ENCODE measurements at places on chromosomes 5 and 9.

- no peak for DNase-seq
Observed at GRCh38 chr5:72154076-72154756, 46.9 kb downstream of the MAP1B start.

DNA sequence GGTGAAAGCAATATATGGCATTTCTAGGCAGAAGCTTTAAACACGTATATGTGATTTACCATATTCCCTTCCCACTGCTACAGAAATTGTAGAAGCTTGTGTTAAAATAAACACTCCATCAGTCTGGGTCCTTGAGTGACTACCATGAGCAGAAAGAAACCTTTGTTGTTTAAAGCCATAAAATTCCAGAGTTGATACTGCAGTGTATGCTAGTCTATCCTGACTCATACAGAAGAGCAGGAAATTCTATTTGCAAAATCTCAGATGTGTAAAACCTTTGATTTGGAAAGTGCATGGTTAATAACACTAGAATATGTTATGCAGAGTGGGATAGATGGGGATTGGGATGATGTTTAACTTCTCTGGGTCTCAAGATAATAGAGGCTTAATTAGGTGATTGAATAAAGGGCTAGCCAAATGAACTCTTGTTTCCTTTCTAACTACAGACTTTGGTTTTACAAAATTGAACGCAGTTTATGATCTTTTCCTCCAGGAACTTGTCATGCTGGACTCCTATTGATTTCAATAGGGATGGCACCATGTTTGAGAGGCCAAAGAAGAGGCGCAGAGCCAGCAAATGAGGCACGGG lies 282.7 kb upstream of the VLDLR start:
- no peak for DNase-seq

GRCh38 chr5:168613996-168614395 lies 34.8 kb upstream of the PANK3 start:
- DNase-seq = no peak

GRCh38 chr9:101711330-101711941 lies 27.0 kb downstream of the GRIN3A start:
- no peak for DNase-seq

- no peak for DNase-seq
Observed at GRCh38 chr5:80990527-80990926, 30.4 kb downstream of the RASGRF2 start.

DNA sequence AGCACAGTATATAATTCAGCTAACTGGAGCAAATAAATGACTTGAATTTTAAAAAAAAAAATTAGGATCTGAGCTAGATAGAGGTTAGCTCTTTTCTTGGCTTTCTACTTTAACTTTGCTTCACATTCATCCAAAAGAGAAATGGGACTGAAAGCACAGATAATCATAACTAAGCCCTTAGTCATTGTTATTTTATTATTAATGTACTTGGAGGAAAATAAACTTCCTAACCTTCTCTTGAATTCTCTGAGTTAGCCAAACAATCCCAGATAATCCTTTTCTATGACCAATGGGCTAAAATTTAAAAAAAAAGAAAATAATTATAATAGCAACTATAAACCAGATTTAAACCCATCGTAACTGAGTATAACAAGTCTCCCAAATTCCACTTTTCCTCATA lies 57.6 kb upstream of the RASA1 start:
- DNase-seq = no peak

- DNase-seq = no peak
Observed at GRCh38 chr9:35407846-35408245, 82.1 kb upstream of the RUSC2 start.

Measured in NCI-H226 (cell line).